HT1080 (cell line): ENCODE measurements at places on chromosomes 1 and 21.

DNA sequence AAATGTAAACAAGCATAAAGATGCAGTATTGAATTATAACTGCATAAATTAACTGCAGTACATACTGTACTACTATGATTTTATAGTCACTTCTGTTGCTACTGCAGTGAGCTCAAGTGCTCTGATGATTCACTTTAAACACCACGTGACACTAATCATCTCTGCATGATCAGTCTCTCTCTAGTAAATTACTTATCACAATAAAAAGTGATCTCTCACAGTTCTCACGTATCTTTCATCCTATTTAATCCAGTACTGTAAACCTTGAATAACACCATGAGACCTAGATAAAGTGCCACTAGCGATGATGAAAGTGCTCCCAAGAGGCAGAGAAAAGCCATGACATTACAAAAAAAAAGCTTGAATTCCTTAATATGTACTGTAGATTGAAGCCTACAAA lies 1242.0 kb downstream of the AMY1C start:
- no peak for DNase-seq

DNA sequence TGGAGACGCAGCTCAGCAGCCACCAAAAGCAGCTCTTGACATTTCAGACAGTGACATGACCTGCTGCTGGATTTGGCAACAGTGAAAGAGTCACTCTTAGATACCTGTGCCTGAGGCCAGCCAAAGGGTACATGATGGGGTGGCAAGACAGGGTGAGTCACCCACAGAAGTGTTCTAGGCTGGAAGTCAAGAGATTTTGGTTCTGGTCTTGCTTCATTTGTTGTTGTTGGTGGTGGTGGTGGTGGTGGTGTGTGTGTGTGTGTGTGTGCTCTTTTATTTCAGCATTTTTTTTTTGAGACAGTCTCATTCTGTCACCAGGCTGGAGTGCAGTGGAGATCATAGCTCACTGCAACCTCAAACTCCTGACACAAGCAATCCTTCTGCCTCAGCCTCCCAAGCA lies 25.8 kb downstream of the SHISAL2A start:
- DNase-seq = no peak

DNA sequence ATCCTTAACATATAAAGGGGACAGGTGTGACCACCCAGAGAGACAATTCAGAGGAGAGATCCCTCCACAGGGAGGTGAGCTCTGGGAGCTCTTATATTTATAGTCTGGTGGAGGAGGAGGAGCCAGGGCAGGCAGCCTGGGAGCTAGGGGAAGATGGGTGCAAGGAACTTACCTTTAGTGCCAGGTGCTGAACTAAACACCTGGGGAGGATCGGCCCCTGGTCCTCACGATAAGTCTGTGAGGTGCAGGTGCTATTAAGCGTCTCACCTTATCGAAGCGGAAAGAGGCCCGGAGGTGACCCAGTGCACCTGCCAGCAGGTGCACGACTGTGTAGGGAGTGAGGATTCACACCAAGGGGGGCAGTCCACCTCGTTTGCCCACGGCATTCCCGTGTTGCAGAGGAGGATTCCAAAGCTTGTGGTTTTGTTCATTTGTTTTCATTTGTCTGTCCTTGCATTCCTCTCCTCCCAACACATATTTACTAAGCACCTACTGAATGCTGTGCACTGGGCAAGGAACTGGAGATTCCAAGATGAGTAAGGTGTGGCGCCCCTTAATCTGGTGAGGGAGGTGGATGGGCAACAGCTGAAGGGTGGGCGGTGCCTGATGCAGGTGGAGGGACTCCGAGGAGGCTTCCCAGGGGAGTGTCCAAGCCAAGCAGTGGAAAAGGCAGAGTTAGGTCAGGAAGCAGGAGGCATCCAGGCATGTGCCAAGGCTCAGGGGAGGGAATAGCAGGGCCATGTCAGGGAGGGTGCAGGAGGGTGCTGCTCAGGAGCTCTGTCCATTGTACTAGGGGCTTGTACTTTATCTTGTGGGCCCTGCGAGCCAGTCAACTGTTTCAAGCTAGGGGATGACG lies 11.5 kb downstream of the ARHGEF10L start:
- DNase-seq = no peak

- DNase-seq = peak; percentile 82
These were observed 25.1 kb upstream of the MROH9 start for GRCh38 chr1:170910273-170910672.

GRCh38 chr1:101307985-101308689 lies 71.3 kb downstream of the S1PR1 start:
- DNase-seq = no peak
